H1 (cell line): ENCODE measurements at places on chromosomes 6 and 20.

DNA sequence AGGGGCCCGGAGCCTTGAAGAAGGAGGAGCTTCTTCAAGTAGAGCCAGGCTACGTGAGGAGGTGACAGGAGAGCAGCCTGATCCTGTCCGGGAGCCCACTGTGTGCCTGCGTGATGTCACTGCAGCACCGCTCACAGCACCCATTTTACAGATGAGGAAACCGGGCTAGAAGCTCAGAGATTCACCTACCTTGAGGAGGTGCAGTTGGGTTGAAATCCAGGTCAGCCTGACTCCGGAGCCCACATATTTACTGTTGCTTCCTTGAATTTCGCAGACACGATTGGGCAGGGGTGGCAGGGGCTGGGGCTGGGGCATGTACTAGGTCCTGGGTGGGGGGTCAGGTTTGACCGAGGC, 12.5 kb downstream of the VSTM2L start:
- no peak for DNase-seq

GRCh38 chr6:150876598-150876997, 11.1 kb downstream of the MTHFD1L start:
- no peak for DNase-seq

GRCh38 chr6:7761051-7761450, 35.2 kb downstream of the BMP6 start:
- DNase-seq, result no peak

DNA sequence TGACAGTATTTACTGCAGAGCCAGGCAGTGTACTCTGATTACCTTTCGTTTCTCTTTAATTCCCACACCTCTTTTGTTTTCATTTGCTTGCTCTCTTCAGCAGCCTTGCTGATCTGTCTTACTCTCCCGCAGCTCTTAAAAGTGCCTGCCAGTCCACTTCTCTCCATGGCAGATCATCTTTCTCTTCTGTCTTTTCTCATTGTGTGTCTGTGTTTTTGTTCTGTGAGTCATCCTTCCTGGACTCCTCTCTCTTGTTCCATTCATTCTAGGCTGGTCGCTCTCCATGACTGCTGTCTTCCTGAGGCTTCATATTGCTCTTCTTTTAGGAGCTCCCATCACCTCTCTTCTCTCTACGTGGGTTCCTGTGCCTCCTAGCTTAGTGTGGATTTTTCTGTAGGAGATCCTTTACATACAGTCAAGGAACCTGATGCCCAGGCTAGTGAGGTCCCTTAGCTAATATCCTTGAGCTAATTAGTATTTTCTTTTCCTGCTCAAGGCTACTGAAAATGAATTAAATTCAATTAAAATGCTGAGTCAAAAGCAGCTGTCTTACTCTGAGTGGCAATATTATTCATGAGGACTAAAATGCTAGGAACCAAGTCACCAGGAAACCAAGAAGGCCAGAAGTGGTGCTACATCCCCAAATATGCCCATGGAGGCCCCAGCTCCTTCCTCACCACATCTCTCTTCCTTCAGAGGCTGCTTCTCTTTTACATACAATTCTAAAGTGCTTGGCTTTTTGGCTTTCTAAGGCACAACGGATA, 86.1 kb downstream of the SLX4IP start:
- no peak for DNase-seq

- no peak for DNase-seq
Observed at GRCh38 chr6:43141644-43142043, 29.4 kb upstream of the SRF start.
